ENCODE measurements at places on chromosomes 7 and 10. TPM values are rescaled to one million over a fixed set of nuclear protein-coding genes. Genes with fewer than 3 reads are reported as not detected.

CTBP2 gene
- 60.6 TPM for total RNA-seq

ALOX5 gene
- not detected for total RNA-seq

NPY gene
- not detected for total RNA-seq

C7orf33 gene
- not detected for total RNA-seq

ACTR1A gene
- 141 TPM for total RNA-seq

OGDHL gene
- 0.20 TPM for total RNA-seq

FXYD4 gene
- total RNA-seq, result not detected

ERVW-1 gene
- not detected for total RNA-seq

NAPEPLD gene
- 3.0 TPM for total RNA-seq
